Stimulated activated CD4-positive, alpha-beta T cell treated with anti-CD3 and anti-CD28 coated beads, Interleukin-1b, Interleukin-23, amount 100 ng/mL, for 1 hour (primary cell): ENCODE measurements at places on chromosomes 2 and 18.

DNA sequence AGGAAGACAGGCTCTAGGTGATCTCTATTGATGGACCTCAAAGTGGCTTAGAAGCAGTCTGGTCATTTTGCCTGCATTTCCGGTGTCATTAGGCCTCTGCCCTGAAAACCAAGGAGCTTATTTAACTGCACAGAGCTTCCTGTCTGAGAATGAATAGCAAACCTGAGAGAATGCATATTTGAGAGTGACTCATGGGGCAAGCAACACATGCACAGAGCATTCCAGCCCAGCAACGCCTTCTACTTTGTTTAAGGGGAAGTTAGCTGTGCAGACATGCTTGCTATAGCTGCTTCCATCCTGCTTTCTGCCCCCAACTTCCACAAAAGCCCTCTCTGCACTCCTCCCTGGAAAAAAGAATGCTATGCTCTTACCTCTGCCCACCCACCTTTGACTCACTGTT lies 232.8 kb downstream of the GRB14 start:
- no peak for DNase-seq

GRCh38 chr18:43013486-43013885 lies 102.0 kb downstream of the RIT2 start:
- DNase-seq, result no peak

DNA sequence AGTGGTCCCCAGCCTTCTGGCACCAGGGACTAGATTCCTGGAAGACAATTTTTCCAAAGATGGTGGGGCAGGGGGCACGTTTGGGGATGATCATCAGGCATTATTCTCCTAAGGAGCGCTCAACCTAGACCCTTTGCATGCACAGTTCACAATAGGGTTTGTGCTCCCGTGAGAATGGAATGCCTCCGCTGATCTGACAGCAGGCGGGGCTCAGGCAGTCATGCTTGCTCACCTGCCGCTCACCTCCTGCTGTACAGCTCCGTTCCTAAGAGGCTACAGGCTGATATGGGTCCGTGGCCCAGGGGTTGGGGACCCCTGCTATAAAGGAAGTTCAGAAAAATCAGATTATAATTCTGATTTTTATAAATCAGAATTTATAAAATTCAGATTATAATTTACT lies 22.3 kb upstream of the TYMS start:
- DNase-seq, result no peak

DNA sequence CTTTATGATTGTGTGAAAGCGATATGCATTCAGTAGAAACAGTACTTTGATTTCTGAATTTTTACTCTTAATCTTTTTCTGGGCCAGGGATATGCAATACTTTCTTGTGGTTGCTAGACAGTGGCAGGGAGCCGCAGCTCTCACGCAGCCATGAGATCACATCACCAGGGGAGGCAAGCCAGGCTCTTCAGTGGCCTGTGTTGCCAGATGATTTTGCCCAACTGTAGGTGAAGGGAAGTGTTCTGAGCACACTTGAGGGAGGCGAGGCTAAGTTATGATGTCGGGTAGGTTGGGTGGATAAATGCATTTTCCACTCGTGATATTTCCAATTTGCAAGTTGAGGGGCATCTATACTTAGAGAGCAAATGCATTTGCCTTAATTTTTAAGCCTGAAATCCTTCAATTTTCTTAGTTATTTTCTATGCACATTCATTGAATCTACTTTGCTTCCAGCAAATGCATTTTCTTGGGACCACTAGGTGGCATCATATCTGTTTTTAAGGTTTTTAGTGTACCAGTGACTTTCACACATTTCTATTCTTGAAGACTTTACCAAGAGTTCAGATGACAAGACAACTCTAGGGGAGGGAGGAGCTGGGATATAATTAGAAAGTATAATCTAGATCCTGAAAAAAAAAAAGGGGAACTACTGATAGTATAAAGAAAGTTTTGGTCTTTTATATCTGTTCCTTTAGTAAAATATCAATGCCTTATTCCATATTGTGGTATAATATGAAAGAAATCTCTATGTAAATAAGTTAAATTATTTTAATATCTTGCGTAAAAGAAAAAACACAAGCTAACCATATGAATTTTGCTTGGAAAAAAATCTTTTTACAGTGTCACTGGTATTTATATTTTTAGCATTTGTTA lies 643.3 kb downstream of the SOCS6 start:
- DNase-seq, result no peak

DNA sequence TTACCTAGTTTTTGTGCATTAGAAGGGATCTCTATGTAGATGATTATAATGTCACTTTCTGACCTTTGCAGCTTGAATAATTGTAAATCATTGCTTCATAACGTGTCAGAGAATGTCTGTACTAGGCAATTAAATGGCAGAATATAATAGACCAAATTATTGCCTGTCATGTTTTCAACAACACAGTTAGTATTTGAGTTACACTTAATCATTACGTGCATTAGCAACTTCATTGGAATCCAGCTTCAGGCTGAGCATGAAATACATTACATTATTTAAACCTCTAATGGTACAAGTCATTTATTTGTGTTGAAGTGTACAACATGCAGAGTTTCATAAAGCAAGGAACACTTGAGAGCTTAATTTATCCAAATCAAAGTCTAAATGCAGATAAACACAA lies 48.0 kb downstream of the ZNF407 start:
- no peak for DNase-seq

DNA sequence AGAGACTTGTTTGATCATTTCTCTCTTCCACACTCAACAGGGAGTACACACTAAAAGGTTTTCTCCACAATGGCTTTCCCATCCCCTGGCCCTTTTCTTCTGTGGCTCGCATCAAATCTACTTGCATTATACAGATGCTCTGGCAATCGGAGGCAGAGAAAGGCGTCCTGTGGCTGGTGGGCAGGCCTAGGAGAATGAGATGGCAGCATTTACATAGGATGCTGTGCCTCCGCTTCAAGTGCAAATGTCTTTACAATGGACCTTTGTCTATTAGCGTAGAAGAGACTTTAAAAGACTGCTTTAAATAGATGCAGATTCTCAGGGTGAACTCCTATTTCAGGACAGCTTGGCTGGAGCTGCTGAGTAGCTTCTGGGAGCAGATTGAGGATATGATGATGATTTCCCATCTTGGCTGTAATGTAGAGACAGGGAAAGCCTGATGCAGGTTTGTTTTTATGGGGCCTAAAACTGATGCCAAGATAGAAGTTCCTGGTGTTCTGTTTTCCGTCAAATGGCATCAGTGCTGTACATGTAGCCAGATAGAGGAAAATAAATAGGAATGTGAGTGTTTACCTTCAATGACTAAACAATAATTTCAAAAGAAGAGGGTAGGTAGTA lies 423.4 kb downstream of the RND3 start:
- DNase-seq, result no peak

DNA sequence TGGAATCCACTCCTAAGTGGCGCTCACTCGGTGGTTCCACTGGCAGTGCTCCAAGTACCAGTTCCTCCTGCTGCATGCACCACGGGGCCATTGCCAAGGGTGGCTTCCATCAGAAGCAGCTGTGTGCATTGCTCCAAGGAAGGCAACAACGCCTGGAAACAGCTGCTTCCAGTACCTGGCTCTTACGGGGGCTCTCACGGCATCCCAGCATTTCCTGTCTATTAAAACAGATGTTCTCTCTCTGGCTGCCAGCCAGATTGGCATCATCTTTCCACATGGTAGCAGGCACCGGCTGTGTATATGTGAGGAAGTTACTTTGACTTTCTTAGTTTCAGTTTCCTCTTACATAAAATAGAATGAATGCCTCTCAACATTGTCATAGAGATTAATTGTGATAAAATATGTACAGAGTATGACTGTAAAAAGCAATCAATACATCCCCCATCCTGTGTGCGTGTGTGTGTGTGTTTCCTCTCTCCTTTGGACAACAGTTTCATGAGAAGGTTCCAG lies 84.9 kb downstream of the CMPK2 start:
- no peak for DNase-seq

DNA sequence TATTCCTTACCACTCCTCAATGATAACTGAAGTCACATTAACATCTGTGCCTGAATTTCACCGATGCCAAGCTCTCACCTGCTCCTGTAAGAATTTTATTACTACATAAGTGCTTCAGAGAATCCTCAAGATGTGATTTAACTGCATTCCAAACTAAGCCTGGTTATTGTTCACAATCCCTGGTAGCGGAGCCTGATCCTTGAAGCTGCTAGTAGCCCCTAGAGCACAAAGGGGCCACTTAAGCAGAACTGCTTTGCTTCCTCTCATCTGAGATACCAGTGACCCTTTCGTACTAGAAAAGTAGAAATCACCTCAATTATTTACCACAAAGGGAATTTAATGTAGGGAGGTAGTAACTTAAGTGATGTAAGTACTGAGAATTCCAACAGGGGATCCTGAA lies 529.6 kb downstream of the CPS1 start:
- no peak for DNase-seq

DNA sequence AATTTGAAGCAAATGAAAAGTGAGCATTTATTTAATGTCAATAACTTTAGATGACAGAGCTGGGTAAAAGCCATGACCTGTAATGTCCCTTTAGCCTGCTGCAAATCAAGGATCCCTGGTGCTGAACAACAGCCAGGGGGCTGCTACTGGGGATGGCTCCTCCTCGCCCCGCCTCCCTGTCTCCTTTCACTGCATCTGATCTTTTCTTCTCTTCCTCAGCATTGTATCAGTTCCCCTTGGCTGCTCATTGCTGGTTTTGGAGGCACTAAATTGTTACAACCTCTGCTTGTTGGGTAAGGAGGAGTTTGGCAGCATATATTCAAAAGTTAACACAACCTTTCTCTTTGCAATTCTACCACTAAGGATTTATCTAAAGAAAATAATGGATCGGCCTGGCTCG lies 236.3 kb upstream of the ID2 start:
- no peak for DNase-seq

- DNase-seq, result no peak
These were observed 162.2 kb downstream of the LRRC30 start for GRCh38 chr18:7393080-7393479.

GRCh38 chr2:186575302-186575701 lies 14.6 kb upstream of the ITGAV start:
- no peak for DNase-seq

- no peak for DNase-seq
These were observed 11.9 kb downstream of the FABP1 start for GRCh38 chr2:88115825-88116518.

- DNase-seq, result no peak
These were observed 61.3 kb upstream of the HDAC4 start for GRCh38 chr2:239462191-239462515.

DNA sequence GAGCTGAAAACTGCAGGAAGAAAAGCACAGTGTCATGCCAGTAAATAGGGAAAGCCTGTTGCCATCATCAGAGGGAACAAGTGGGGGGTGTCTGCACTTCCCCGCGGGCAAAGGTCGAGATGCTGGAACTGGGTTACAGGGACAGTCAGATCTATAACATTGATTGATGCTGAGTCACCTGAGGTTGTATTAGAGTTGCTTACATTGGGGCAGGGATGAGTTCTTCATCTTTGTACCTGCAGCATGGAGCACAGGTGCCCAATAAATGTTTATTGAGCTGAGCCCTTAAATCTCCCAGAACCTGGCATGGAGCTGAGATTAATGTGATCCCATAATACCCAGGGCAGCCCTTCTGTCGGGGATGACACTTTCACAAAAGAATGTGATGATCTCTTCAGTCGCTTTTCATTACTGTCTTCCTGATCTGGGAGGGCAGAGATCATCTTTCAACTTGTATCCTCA lies 5.9 kb upstream of the RNF152 start:
- DNase-seq, result no peak

- no peak for DNase-seq
These were observed 194.3 kb downstream of the GALNT1 start for GRCh38 chr18:35775887-35776286.

DNA sequence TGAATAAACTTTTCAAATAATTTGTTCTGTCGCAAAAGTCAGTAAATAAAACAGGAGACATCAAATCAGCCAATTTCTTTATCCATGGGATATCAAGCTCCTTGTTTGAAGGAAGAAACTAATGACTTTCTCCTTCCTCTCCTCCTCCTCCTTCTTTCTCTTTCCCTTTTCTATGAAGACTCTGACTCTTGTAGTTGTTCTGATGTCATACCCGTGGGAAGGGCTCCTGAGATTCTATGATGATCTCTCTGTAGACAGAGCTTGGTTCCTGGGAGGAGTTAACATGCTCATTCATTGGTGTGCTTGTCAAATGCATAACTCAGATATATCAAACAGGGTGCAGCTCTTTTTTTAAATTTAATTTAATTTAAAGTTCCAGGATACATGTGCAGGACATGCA lies 118.7 kb upstream of the KCTD1 start:
- no peak for DNase-seq

DNA sequence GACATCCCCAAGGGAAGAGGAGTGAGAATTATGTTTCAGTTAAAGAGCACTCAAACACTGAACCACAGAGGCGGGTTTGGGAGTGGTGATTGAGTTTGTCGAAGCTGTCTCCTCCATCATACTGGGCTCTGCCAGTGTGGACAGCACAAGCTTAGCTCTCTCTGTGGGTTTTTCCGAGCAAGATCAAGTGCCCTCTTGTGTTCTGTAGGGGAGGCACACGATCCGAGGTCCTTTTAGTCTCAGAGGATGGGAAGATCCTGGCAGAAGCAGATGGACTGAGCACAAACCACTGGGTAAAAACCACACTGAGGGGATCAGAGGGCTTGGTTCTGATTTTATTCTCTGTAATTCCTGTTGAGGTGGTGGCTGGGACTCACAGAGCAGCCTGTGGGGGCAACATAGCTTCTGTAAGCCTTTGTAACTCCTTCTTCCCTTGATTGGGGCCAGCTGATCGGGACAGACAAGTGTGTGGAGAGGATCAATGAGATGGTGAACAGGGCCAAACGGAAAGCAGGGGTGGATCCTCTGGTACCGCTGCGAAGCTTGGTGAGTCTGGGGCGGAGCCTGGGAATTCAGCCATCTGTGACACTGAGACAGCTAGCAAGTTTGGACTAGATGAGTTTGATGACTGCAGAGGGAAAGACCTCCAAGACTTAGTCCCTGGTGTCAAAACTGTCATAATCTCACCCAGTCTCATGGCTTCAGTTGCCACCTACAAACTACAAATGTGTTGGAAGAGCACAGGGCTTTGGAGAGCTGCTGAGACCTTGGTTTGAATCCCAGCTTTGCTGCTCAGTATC lies 2.0 kb downstream of the NAGK start:
- DNase-seq, result no peak

GRCh38 chr2:136118819-136119716 lies 1.1 kb upstream of the CXCR4 start:
- peak; percentile 76 for DNase-seq

GRCh38 chr18:37230768-37231167 lies 334.8 kb downstream of the CELF4 start:
- DNase-seq, result no peak

GRCh38 chr2:20836521-20836920 lies 13.6 kb upstream of the LDAH start:
- no peak for DNase-seq

- no peak for DNase-seq
These were observed 185.8 kb downstream of the NRP2 start for GRCh38 chr2:205868053-205868452.

DNA sequence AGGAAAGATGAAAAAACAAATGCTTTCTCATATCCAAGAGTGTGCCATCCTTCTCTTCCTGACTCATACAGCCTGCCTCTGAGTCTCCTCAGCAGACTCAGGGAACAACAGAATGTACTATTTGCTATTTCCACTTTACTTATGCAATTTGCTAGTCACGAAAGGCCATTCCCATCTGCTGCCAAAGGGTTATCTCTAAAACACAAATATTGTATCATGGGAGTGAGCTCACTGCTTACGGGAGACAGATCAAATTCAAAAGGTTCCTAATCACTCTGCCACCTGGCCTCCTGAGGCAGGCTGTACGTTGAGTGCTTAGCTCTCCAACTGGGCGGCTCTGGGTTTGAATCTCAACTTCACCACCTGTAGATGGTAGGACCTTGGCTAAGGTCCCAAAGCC lies 92.0 kb downstream of the GAREM1 start:
- no peak for DNase-seq
